ENCODE measurements at places on chromosomes 2 and 18.
A peak's percentile ranks its signal among the peaks of the same experiment; 100 is the strongest.

DNA sequence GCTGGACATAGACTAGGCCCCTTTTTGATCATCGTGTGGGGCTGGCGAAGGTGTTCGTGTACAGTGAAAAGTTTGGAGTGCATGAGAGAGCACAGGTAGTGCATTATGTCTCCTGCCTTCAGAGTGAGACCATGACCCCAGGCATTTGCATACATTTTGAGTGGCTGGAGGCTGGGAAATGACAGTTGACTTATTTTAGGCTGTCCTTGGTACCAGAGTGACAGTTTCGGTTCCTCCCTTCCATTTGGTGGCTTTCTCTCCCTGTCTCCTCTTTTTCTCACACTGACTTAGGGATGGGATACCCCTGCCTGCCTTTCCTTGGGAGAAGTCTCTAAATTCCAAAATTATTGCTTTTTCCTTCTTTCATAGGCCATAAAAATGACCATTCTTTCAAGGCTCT lies 20.1 kb downstream of the SERPINB12 start:
- no peak for DNase-seq

DNA sequence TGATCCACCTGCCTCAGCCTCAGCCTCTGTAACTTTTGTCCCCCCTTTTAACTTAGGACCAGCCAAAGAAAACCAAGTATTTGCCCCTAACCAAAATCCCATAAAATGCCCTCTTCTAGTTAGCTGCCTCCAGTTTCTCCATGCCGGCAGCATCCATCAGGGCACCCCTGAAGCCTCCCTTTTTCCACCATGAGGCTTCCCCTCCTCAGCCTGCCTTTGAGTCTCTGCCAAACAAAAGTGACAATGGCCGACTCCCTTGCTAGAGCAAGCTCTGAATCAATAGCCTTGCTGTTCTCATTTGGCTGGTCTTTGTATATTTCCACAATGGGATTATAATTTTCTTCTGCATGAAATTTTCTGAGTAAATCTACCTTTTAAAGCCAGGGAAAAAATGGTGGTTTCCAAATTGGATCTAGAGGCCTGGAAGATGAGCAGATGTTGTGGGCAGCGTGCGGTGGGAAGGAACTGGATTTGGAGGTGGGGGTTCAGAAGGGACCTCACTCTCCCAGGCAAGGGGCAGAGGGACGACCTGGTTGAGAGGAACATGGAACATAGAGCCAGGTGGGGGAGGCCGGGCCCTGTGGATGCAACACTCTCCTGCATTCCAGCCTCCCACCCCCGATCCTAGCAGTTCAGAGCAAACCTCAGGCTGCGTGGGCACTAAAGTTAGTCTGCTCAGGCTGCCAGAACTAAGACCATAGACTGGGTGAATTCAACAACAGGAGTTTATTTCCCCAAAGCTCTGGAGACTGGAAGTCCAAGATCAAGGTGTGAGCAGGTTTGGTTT lies 80.6 kb downstream of the HS6ST1 start:
- no peak for DNase-seq

DNA sequence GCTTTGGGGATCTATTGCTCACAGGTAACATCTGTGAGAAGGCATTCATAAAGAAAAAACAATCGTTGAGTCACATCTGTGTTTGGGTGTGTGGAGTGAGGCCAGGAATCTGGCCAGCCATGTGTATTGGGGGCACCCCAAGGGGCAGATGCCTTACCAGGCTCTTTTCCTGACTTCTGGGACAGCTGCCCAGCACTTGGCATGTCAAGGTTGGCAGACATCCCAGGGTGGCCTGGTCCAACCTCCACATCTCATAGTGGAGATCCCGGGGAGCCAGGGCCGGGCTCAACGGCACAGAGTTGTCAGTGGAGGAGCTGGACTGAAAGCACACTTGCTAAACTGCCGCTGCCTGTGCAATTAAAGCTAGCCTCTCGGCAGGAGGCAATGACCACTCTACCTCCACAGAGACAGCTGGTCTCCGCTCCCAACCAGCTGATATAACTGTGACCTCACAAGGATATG lies 75.3 kb upstream of the MGAT4A start:
- DNase-seq: peak; percentile 61

DNA sequence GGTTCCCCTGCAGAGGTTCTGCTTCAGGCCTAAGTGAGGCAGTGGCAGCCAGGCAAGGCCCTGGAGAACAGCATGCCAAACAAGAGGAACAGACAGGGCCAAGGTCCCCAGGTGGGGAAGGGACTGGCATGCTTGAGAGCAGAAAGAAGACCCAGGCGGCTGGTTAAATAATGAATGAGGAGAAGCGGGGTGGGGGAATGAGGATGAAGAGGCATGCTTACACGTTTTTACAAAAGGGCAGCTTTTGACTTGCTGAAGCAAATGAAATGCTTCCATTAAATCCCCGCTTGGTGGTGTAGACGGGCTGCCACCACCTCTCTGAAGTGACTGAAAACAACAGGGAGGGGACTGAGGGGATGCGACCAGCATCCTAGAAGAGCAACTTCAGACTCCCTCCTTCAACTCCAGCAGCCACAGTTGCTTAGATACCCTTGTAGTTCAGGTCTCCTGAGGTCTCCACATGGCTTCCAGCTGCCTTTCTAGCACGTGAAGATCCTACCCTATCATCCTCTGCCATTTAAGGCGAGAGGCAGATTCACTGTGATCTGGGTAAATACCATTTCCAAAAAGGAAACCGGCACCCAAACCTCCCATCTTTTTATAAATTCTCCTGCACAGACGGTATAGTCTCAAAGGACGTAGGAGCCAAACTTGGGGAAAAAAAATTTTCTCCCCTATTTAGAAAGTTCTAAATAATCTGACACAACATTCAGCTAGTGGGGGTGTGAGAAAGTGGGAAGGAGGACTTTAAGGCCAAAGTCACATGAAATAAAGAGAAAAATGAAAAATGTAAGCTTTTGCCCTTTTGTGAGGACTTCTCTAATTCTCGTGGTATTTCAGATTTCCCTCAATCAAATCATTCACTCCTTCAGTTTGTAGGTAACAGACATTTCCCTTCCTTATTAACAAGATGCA lies 65.6 kb downstream of the CACNB4 start:
- no peak for DNase-seq

GRCh38 chr2:218927876-218928275 lies 31.6 kb upstream of the CDK5R2 start:
- no peak for DNase-seq

DNA sequence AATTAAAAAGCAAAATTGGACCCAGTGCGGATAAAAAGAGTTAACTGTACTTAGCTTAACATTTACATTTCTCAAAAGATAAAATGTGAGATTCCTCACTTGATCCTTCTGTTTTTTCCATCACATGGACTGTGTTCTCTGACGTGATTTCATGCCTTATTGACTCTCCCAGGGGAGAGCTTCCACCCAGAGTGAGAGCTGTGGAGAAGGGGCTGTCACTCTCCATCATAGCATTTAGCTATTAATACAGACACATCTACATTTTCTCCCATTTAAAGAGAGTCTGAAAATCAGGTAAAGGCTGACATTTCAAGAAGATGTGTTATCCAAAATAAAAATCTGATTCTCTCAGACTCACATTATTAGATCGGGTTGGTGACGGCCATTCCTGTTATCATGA lies 493.8 kb downstream of the FBXO15 start:
- no peak for DNase-seq
